ENCODE measurements at places on chromosomes 2 and 18.

DNA sequence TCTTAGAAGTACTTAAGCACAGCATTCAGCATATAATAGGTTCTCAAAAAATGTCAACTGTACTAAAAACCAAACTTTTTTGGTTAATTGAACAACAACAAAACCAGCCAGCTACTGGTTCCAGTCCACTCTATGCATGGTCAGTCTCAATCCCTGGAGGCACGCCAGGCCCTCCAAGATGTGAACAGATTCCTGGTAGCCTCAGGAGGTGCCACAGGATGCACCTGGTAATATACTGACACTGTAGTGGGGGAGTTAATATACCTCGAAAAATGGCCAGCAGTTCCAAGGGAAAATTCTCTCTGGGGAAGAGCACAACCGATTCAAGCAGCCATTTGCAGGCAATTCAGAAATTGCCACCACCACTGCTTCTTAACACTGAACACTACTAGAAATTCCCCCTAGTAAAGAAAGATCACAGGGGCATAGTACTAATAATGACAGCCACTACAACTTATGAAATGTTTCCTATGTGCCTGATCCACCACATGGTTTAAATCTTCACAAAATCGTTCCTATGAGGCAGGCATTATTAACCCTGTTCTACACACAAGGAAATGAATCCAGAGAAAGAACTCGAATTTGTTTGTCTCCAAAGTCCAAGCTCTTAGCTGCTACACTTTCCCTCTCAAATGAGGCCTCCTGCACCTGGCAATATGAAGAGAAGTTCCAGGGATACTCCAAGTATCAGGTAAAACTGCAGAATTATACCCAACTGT is 3.4 kb downstream of the MGAT4A start:
- DNase-seq: no peak

GRCh38 chr18:77140439-77141109 is 8.0 kb upstream of the MBP start:
- no peak for DNase-seq

- no peak for DNase-seq
Measured at GRCh38 chr2:83595121-83595690, 863.9 kb downstream of the SUCLG1 start.

GRCh38 chr2:128548461-128548891 is 229.8 kb upstream of the HS6ST1 start:
- DNase-seq: no peak

- DNase-seq: no peak
Measured at GRCh38 chr2:105536175-105536574, 137.3 kb upstream of the FHL2 start.

DNA sequence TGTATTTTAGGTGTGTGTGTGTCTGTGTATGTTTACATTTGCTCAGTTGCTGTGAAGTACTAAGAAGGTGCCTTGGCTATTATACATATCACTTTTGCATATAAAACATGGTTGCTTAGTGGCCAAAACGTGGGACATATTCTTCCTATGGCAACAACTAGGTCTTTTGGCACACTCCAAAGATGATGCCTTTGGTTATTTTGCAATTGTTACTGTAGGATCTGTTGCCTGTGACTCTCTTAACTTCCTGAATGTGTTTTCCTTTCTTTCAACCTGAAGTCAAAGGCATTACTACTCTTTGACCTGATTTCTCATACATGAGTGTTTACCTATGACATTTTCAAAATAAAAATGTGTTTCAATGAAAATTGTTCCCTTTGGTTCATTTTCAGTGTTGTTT is 160.5 kb downstream of the UBE2E3 start:
- no peak for DNase-seq

DNA sequence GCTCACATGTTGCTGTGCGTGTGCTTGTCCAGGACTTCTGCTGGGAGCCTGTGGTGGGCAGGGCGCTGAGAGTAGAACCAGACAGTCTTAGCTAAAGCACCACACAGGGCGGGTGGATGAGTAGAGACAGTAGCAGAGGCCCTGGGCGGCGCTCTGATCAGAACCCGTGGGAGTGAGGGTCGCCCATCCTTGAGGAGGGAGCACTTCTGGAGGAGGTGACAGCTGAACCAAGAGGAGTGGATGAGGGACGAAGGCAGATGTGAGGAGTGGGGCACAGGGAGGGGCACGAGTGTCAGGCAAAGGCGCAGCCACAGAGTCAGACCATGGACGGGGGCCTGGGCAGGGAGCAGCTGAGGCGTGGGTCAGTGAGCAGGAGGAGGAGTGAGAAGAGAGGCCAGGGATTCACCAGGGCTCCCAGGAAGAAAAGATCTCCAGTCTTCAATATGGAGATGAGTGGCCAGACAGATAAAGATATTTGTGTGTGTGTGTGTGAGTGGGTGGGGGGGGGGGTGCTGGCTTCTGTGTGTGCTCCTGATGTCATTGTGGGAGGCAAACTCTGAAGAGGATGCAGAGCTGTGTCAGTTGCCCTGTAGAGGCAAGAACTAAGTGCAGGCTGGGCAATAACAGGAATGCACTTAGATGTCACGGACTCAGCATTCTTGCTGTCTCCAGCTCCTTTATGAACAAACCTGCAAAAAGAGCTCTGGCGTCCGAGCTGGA is 79.6 kb downstream of the TPO start:
- DNase-seq: no peak

DNA sequence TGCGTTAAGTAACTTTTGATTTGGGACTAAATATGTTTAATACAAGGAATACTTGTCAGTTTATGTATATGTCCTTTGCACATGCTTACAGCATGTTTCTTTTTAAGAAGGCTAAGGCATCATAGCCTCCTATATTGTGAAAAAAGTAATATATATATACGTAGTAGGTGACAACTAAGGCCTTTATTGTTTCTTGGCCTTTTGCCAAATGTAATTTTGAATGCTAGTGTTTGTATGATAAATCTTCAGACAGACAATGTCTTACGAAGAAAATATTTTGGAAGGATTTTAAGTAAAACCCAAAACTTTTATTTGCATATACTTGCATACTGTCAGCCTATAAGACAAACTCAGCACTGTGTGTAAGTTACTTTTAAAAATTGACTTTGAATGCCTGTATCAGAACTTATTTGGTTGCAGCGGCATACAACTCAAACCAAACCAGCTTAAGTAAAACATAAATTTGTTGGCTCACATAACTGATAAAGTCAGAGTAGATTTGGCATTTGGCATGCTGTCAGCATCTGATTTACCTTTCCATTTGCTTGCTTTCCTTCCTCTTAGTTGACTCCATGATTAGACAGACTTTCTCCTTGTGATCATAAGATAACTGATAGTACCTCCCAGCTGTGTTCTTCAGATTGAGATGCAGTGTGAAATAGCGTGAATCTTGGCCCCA is 24.4 kb downstream of the UBE2E3 start:
- DNase-seq: no peak

GRCh38 chr2:205731583-205731981 is 49.3 kb downstream of the NRP2 start:
- no peak for DNase-seq

GRCh38 chr2:239046822-239047221 is 198.9 kb downstream of the TWIST2 start:
- no peak for DNase-seq

DNA sequence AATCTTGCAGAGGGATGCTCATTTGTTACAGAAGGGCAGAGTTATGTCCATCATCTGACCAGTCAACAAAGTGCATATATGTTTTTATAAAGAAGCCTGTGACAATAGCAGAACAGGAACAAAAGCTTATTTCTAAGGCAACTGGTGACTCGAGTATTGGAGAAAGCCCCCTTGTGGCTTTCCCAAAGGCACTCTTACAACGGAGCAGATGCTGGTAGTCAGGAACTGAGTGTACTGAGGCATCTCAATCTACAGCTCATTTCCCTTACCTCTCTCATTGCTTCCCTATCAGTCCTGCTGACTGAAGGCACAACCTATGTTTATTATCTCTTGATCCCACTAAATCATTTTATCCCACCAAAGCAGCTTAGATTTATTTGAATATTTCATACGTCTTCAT is 557.1 kb upstream of the CHAC2 start:
- DNase-seq: no peak

- DNase-seq: no peak
Measured at GRCh38 chr2:43038696-43039094, 187.7 kb downstream of the ZFP36L2 start.

DNA sequence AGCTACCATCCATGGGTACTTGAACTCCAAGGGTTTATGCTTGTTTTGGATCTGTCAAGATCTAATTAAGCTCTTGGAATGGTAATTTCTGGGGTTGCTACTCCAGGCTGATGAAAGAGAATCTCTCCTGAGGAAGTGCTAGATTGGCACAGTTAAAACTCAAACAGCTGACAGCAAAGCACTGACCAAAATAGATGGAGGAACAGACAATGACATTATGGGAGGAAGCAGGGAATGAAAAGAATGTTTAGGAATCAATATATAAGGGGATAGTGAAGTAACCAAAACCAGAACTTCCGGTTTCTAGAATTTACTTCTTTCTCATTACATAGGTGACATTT is 6.3 kb downstream of the THUMPD2 start:
- no peak for DNase-seq

DNA sequence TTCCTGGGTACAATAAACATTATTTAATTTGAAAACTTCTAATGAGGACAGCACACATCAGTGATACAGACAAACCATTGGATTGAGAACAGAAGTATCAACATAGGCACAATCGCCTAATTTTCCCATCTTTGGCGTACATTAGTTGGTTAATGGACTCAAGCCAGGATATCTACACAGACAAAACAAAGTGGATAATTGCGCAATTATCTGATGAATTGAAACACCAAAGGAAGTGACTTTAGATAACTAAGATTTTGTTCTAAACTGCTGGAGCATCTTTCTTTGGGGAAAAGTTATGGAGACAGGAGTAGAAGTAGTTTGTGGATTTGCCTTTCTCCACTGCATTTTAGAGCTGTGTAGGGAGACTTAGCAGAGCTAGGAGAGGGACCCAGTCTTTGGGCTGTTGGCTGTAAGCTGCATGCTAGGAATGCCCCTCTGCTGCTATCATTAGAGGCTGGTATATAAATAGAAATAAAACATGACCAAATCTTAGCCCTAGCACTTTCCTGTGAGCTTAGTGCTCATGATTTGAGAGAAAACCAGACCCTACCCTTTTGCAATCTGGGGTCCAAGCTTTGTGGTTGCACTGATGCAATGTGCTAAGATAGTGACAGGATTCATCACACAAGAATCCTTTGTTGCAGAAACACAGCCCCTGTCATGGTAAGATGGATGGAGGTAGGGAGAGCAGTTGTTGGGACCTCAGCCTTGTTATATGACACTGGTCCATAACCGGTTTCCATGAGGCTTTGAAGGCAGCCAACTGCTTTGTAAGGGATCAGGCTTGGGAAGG is 264.5 kb upstream of the PIK3C3 start:
- DNase-seq: no peak

GRCh38 chr2:127191331-127192219 is 28.5 kb downstream of the CYP27C1 start:
- no peak for DNase-seq

- DNase-seq: no peak
Measured at GRCh38 chr2:229650901-229651300, 63.5 kb downstream of the DNER start.

- DNase-seq: no peak
Measured at GRCh38 chr2:73938718-73939352, 12.2 kb downstream of the DGUOK start.

GRCh38 chr2:237198164-237198855 is 112.6 kb downstream of the COPS8 start:
- no peak for DNase-seq

- no peak for DNase-seq
Measured at GRCh38 chr2:164061129-164061746, 325.4 kb upstream of the FIGN start.

DNA sequence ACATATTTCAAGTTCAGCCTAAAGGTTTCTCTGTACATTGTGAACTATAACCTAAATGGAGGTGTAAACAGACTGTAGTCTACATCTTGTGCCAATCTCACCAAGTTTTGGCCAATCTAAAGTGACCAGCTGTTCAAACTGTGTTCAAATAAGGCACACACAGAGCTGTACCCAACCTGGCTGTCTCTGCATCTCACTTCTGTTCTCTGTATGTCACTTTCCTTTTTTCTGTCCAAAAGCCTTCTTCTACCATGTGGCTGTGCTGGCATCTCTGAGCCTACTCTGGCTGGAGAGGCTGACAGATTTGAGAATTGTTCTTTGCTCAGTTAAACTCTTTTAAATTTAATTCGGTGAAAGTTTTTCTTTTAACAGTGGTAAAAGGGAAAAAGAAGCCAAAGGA is 817.9 kb downstream of the SOCS6 start:
- DNase-seq: no peak

DNA sequence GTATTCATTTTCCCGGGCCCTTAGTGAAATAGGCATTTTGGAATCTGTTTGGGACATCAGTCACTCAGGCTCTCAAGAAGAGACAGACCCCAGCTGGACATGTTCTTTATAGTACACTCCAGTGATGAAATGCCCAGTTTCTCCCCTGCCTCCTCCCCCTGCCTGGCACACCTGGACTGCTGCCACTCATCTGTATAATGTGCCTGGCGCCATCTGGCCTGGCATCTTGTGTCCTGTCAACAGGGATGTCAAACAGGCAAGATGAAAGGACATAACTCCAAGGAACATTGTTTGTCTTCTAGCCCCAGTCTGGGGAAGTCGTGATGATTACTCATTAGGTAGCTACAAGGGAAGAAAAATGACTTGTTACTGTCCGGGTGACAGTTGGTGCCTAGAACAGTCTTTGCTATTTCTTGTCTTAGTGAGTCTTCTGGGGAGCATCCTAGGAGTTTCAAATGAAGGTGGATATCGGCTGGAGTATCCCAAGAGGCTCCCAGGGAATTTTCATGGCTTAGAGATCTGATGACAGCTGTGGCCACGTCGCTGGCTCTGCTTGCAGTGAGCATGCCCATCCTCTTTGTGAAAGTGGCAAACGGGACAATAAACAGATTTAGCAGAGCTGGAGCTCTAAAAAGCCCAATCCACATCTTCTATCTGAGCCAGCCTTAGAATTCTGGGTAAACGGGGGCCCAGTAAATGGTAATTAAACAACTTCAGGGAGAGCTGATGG is 153.6 kb downstream of the ALK start:
- DNase-seq: no peak

DNA sequence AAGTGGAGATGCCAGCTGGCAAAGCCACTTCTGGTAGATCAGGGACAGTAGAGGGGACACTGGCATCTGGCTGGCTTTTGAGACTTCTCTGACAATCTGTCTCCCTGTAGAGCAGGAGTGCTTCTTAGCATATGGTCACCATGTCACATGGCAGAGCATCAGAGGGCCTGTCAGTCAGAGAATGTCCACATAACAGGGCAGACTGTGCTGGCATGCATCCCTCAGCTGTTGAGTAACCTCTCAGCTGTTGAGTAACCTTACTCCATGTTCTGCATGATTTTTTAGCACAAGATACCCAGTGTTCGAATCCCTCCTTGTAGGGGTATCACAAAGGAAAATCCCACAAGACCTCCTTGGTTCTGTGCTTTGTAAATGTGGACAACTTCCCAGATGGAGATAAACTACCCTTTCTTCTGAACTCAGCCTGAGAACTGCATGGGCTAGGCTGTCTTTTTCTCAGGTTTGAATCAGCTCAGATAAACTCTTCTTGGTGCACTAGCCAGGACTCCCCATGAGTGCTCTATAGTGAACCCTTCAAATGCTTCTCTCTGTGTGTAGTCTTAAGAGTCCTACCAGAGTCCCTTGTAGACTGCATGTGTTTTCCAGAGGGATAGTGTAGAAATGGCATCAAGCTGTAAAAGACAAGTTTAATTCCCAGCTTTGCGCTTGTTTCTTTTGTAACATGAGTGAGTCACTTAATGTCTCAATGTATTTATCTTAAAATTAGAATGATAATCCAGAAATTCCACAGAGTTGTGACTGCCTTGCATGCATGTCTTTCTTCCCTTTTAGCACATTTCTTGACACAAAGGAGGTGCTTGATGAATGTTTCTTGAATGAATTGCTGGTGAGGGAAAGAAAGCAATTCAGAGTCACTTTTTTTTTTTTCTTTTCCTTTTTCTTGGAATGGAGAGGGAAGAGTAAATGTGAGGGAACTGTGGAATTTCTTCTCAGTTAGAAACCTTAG is 442.3 kb upstream of the HNMT start:
- no peak for DNase-seq

All from activated gamma-delta T cell treated with anti-CD3 and anti-CD28 coated beads, Interleukin-2, amount 50 U/mL, for 16 hours (primary cell).